MG63 (cell line): ENCODE measurements at places on chromosomes 5 and 9. TPM values are rescaled to one million over a fixed set of nuclear protein-coding genes. Genes with fewer than 3 reads are reported as not detected.

The OR2K2 gene
- total RNA-seq: not detected in 2 replicates

The ITGA2 gene
- total RNA-seq: 0.95 and 2.6 TPM in 2 replicates

The SLC26A2 gene
- total RNA-seq: 8.7 and 13.2 TPM in 2 replicates

The IFNA13 gene
- not detected in 2 replicates for total RNA-seq

The PKD2L2 gene
- total RNA-seq: not detected in 2 replicates

GRCh38 chr5:143749581-143750205 lies 62.3 kb upstream of the HMHB1 start:
- DNase-seq: no peak

- DNase-seq: no peak
These were observed 83.8 kb downstream of the SEMA4D start for GRCh38 chr9:89413963-89414638.

DNA sequence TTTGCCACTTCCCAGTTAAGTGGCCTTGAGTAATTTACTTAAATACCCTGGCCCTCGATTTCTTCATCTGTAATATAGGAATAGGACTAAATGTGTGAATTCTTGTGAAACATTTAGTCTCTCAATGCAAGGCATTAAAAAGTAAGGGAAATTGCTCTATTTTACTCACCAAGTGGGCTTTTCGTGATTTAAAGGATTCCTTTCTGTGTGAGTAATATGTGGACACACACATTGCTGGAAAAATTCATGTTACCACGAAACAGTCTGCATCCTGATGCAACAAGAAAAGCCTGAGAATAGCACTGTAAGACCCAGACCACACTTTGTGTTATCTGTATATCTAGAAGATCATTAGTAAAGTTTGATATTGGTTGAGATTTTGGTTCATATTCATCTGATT lies 1243.0 kb upstream of the CDH9 start:
- DNase-seq: no peak
